ENCODE measurements at places on chromosomes 2 and 18. TPM values are rescaled to one million over a fixed set of nuclear protein-coding genes. Genes with fewer than 3 reads are reported as not detected.

The OXER1 gene
- polyA plus RNA-seq, result not detected

The PDE11A gene
- not detected for polyA plus RNA-seq

The PLEKHH2 gene
- polyA plus RNA-seq, result 19.2 TPM

The DQX1 gene
- 2.3 TPM for polyA plus RNA-seq

The NEURL3 gene
- not detected for polyA plus RNA-seq

The LOXHD1 gene
- polyA plus RNA-seq, result not detected

The ADAM23 gene
- 74.9 TPM for polyA plus RNA-seq

The COPS8 gene
- polyA plus RNA-seq, result 451 TPM

The IL18RAP gene
- polyA plus RNA-seq, result not detected

The HOXD11 gene
- polyA plus RNA-seq, result not detected

The THSD7B gene
- not detected for polyA plus RNA-seq

The GREB1 gene
- polyA plus RNA-seq, result 0.32 TPM

The LHCGR gene
- polyA plus RNA-seq, result not detected

The TMEM163 gene
- polyA plus RNA-seq, result 3.3 TPM

The AGXT gene
- not detected for polyA plus RNA-seq

The SIX3 gene
- not detected for polyA plus RNA-seq

The NTSR2 gene
- polyA plus RNA-seq, result 1.7 TPM

The RAB31 gene
- 13.1 TPM for polyA plus RNA-seq

The MLPH gene
- not detected for polyA plus RNA-seq

The TEKT4 gene
- not detected for polyA plus RNA-seq

The NR4A2 gene
- polyA plus RNA-seq, result 7.2 TPM

The UGT1A9 gene
- polyA plus RNA-seq, result not detected

The OSR1 gene
- polyA plus RNA-seq, result not detected

The MC2R gene
- not detected for polyA plus RNA-seq

The SPEG gene
- 1.5 TPM for polyA plus RNA-seq

The CLEC4F gene
- not detected for polyA plus RNA-seq

The GNAL gene
- polyA plus RNA-seq, result 5.0 TPM

The ARHGEF4 gene
- polyA plus RNA-seq, result 5.4 TPM

The RAB6C gene
- not detected for polyA plus RNA-seq

The SPP2 gene
- not detected for polyA plus RNA-seq

The REG3A gene
- not detected for polyA plus RNA-seq

The DUSP2 gene
- polyA plus RNA-seq, result not detected

The PJVK gene
- 6.1 TPM for polyA plus RNA-seq

The LONRF2 gene
- 7.2 TPM for polyA plus RNA-seq

The UGT1A5 gene
- polyA plus RNA-seq, result not detected

The ST8SIA5 gene
- polyA plus RNA-seq, result 19.2 TPM

The TMEM178A gene
- 21.4 TPM for polyA plus RNA-seq

The TGFA gene
- 0.55 TPM for polyA plus RNA-seq

The PCBP1 gene
- 92.2 TPM for polyA plus RNA-seq

The PDCD1 gene
- not detected for polyA plus RNA-seq

The MAPRE2 gene
- 160 TPM for polyA plus RNA-seq

The SEMA4C gene
- polyA plus RNA-seq, result 0.09 TPM

The CFC1 gene
- 0.39 TPM for polyA plus RNA-seq

The SPDYA gene
- polyA plus RNA-seq, result 2.3 TPM

The GPBAR1 gene
- polyA plus RNA-seq, result not detected

The REEP1 gene
- 206 TPM for polyA plus RNA-seq

The CRYGC gene
- polyA plus RNA-seq, result not detected

The CHST9 gene
- polyA plus RNA-seq, result not detected

The RMDN2 gene
- 13.4 TPM for polyA plus RNA-seq

The CNDP1 gene
- polyA plus RNA-seq, result 2.3 TPM

The IL36A gene
- not detected for polyA plus RNA-seq

The C2orf92 gene
- polyA plus RNA-seq, result 2.0 TPM

The HOXD3 gene
- not detected for polyA plus RNA-seq

Measured in Purkinje cell (primary cell).